Mesenteric fat pad (tissue), 1 donor: ENCODE measurements at places on chromosomes 7 and 10. TPM values are rescaled to one million over a fixed set of nuclear protein-coding genes. Genes with fewer than 3 reads are reported as not detected.
A peak's percentile ranks its signal among the peaks of the same experiment; 100 is the strongest.

The BBS9 gene
- total RNA-seq: 15.9 TPM

The HPSE2 gene
- total RNA-seq: 1.9 TPM

The PRR15 gene
- total RNA-seq: 3.1 TPM

The SYT15 gene
- 6.3 TPM for total RNA-seq

DNA sequence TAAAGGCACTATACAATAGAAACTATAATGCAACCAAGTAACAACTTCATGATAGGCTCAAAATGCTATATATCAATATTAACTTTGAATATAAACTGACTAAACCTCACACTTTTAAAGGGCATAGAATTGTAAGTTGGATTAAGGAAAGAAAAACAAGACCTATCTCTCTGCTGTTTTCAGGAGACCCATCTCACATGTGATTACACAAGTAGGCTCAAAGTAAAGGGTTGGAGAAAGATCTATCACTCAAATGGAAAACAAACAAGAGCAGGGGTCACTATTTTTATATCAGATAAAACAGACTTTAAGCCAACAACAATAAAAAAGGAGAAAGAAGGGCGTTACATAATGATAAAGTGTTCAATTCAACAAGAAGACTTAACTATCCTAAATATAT lies 155.5 kb downstream of the CDK14 start:
- no peak for DNase-seq

GRCh38 chr10:12214763-12215218 lies 18.8 kb downstream of the CDC123 start:
- DNase-seq: no peak

DNA sequence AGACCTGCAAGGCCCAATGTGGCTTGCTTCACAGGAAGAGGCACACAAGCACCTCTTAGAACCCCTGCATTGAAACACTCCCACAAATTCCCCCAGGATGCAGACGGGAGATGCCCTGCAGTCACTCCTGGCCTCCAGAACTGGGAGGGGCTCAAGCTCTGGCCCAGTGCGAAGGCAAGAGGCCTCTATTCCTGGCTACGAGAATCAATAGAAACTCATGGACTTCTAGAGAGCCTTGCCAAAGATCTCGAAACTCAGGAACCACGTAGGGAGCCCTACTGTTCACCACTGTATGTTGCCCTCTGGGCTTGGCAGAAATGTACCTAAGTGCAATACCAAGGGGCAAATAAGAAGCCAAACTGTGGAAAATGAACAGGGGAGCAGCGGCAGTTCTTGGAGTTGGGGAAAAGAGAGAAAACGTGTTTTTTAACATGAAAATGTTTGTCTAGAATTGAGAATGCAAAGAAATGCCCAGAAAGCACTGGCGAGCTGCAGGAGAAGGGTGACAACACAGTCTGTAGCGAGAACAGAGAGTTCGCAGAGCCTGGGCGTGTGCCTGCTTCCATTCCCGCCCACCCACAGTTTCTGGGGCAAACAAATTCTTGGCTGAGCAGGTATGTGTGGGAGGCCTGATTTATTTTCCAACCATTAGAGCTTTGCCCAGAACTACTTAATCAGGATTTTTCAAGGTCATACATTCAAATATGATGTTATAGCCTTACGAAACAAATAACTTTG lies 260.5 kb upstream of the KLF14 start:
- no peak for DNase-seq

- no peak for DNase-seq
These were observed 10.7 kb downstream of the A1CF start for GRCh38 chr10:50874723-50875122.

DNA sequence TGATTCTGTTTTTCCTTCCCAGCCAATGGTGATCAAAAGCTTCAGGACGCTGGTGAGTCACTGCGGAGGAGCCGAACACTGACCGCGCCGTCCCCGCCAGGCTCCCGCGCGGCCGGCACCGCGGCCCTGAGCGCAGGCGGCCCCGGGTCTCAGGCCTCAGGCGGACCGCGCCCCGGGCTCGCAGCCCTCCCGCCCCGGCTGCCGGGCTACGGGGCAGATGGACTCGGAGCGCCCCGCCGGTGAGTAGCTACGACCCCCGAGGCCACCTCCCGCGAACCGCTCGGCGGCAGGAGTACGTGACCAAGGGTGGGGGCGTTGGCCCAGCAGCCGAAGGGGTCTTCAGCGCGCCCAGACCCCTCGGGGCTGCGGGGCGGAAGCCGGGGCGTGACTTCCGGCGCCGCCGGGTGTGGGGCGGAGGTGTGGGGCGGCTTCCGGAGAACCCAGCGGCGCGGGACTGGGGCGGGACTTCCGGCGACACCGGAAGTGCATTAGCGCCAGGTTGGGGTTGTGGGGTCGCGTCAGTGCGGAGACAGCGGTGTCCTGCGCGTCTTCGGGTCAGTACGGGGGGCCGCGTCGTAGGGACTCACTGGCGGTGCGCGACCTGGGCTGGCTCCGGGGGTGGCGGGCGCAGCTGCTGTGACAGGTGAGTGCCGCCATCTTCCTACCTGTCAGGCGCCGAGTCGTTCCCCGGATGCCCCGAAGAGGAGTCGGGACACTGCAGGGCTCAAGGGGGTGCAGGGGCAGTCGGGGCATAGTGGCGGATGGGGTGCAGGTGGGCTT lies at the start of gene WDR37:
WDR37 (plus strand) TSS at position 60 of the 780 bp plus-strand sequence. CDS start 15,771 bp downstream, outside the sequence.
- peak; percentile 96 for DNase-seq

DNA sequence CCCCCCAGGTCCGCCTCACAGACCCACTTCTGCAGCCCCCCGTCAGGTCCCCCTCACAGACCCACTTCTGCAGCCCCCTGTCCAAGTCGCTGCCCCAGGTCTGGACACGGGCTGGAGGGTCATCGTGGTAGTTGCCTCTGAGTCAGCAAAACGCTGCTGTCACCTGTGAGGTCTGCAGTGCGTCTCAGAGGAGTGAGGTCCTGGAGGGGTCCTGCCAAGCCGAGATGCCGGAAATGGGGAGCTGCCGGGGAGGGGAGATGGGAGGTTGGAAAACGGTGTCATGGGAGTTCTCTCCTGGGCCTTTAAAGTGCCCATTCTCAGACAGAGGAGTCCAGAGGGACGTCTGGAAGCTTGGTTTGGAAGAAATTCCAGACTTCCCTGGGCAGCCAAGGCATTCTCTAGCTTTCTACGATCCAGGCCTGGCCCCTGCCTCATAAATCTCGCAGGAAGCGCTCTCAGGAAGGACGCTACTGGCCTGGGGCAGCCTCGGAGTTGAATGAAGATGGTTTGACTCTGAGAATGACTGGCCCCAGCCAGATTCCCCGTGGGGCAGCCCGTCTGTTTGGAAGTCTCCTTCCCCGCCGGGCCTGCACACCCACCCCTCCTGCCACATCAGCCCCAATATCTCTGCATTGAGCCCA lies 38.7 kb downstream of the CALML3 start:
- peak; percentile 81 for DNase-seq

GRCh38 chr7:76327610-76328009 lies 25.1 kb downstream of the HSPB1 start:
- DNase-seq: no peak

DNA sequence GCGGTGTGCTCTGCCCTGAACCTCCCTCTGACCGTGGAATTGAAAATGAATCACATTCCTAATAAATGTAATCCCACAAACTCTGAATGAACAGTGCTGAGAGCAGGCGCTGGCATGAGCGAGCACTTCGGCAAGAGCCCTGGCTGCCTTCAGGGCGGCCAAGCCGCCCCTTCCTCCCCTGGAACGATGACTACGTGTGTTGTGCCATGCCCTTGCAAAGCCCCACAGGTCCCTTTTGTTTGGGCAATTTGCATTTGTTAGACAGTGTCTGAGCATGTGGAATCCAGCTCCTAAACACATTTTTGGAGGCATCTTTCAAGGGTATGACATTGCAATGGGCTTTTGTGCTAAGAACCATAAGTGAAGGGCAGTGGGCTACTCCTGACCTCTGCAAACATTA lies 95.6 kb upstream of the MKI67 start:
- no peak for DNase-seq
